ENCODE measurements at places on chromosomes 16 and 17. TPM values are rescaled to one million over a fixed set of nuclear protein-coding genes. Genes with fewer than 3 reads are reported as not detected.

The CCL1 gene
- not detected for total RNA-seq

The MT1X gene
- 36.3 TPM for total RNA-seq

The MYO15A gene
- not detected for total RNA-seq

The HSD17B2 gene
- 7.0 TPM for total RNA-seq

The CCL16 gene
- total RNA-seq = not detected

The PGAP3 gene
- 9.5 TPM for total RNA-seq

The TTYH2 gene
- total RNA-seq = 1.8 TPM

The LITAFD gene
- not detected for total RNA-seq

The ALDH3A2 gene
- total RNA-seq = 115 TPM

The ZSCAN10 gene
- not detected for total RNA-seq

The KRTAP1-5 gene
- 1.2 TPM for total RNA-seq

The CD7 gene
- not detected for total RNA-seq

The NUDT16L1 gene
- 65.8 TPM for total RNA-seq

Measured in MG63 (cell line).